Renal cortex interstitium (tissue), 15 donors: ENCODE measurements at places on chromosomes 3 and 15.

GRCh38 chr3:45236964-45237363 lies 10.9 kb upstream of the TMEM158 start:
- DNase-seq, result no peak

DNA sequence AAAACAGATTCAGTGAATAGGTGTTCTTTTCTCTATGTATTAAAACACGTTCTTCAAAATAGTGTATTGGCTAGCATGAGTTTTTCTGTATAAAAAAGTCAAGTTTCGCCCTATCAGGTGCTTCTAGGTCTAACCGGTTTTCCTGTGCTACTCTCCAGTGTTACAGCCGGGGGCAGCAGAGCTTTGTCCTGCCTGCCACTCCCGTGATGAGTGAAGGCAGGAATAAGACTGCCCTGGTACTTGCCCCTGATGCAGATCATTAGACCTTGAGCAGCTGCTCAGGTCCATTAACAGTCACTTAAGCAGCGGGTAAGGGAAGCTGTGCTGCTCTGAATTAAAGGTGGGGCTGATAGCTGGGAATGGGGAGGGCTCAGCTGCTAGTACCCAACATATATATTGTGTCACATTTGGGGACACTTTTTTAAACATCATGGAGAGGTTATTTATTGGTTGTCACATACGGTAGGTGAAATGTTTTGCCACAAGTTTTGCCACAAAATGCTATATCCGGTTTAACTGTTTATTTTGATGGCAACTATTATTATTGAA lies 1.3 kb upstream of the UNC13C start:
- DNase-seq, result peak; percentile 48

- no peak for DNase-seq
Observed at GRCh38 chr3:34073111-34073510, 274.7 kb downstream of the PDCD6IP start.

DNA sequence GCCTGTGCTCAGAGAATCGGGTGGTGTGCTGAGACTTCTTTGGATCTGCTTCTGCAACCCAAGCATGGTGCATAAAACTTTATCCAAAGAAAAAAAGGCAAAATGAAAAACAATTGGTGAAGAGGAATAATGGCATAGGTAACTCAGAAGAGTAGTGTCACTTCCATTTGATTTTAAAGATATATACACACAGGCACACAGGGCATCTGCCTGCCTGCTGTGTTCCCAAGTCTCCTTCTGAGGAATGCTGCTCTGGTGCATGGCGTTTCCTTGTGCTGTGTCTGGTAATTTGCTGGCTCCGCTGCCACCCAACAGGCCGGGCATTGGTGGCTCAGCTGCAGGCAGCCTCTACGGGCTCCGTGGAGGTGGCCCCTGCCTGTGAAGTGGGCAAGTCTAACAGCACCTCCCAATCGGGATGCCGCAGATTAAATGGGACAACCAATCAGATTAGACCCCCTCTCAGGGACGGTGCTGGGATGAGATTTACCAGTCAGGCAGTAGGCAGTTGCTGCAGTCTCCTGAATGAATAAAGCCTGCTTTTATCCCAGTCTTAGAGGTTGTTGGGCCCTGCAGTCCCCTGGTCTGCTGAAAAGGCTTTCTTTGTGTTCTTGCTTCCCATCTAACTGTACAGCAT lies 253.7 kb upstream of the RASGRP1 start:
- DNase-seq, result no peak

- DNase-seq, result no peak
Observed at GRCh38 chr3:161489395-161489794, 7.2 kb upstream of the OTOL1 start.

DNA sequence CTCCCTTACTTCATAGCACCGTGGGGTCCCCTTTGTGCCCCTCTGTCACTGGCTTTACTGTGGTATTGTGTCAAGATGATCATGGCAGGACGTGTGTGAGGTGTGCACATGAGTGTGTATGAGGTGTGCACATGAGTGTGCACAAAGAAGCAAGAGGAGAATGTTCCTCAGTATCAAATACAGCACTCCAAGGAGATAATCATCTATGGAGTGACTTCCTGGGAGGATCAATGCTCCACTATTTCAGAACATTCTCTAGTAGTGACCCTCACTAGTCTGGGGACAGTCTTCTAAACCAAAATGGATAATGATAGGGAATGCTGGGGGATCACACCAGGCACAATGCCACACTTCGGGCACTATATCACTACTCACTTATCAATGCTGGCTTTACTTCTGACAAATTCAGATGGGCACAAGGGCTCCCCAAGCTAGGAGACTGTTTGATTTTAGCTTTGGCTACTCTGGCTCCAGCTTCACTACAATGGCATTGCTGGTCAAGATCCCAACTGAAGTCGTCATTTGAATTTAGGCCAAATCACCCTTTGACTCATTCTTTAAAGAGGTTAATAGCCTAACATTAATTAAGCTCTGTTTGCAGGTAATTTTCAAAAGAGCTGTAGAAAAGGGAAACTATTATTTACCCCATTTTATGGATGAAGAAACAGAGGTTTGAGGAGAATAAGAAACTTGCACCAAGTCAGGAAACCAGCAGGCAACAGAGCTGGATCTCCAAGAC lies 124.1 kb downstream of the THRB start:
- no peak for DNase-seq

GRCh38 chr3:87627316-87627715 lies 350.9 kb upstream of the POU1F1 start:
- no peak for DNase-seq

DNA sequence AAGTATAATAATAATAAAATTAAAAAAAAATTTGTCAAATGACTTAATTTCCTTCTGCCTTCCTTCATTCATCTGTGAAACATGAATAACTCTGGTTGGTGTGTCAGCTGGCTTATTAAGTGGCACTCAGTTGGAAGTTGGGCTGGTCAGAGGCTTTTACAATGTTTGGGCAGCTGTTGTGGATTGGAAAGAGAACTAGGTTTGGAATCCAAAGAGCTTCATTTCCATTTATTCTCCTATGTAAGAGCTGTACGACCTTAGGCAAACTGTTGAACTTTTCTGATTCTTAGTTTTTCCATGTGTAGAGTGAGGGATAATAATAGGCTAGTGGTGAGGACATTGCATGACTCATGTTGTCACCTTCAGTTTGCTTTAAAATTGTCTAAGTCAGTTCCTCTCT lies 606.7 kb downstream of the PDCD6IP start:
- no peak for DNase-seq

- DNase-seq, result no peak
Observed at GRCh38 chr3:157695586-157695985, 192.4 kb upstream of the VEPH1 start.

DNA sequence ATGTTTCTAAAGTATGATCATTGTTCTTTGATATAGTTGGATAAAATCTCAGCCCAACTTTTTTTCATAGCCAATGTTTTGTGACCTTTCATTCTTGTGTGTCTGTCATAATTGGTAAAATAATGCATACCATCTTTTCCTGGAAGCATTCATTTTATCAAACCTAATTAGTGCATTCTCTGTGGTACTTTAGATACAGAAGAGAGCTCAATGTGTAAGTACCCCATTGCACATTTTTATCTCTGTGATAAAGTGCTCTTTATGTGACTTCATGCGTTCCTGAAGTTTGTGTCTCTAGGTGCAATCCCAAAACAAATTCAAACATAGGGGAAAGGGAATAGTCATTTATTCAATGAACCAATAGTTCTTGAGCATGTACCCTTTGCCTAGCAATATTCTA lies 628.5 kb downstream of the GBE1 start:
- DNase-seq, result no peak

DNA sequence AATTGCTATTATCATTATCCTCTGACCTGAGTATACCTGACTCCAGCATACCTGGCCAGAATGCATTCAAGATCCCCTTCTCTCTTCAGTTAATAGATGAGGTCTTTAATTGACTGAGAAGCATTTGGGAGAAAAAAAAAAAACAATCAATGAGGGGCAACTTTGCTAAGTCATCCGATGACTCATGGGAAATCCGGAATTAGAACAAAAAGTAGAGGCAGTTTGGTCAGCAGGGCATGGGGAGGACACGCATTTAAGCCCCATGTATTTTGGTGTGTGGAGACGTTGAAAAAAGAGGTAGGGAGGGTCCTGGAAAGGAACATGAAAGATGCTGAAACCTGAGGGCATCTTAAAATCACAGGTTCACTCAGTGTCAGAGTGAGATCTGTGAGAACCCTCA lies 256.2 kb downstream of the RORA start:
- DNase-seq, result no peak

DNA sequence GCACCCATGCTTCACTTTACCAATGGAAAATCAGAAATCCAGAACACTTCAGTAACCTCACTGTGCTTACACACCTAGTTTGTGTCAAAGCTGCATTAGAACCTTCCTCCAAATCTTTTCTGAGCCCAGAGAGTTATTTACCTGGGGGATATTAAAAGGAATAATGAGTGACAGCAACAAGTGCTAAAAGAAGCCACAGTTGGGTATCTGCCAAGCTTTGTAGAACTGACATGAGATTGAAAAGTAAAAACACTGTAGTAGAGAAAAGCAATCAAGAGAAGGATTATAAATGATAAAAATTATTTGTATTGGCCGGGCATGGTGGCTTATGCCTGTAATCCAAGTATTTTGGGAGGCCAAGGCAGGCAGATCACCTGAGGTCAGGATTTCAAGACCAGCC lies 8.8 kb upstream of the TBC1D23 start:
- no peak for DNase-seq

- no peak for DNase-seq
Observed at GRCh38 chr3:64865839-64866570, 178.2 kb upstream of the ADAMTS9 start.

GRCh38 chr3:194514626-194515025 lies 27.8 kb upstream of the ATP13A3 start:
- DNase-seq, result no peak

GRCh38 chr3:129593230-129593594 lies 13.3 kb downstream of the PLXND1 start:
- DNase-seq, result no peak

GRCh38 chr15:77019521-77020331 lies 24.8 kb downstream of the PSTPIP1 start:
- DNase-seq, result no peak

DNA sequence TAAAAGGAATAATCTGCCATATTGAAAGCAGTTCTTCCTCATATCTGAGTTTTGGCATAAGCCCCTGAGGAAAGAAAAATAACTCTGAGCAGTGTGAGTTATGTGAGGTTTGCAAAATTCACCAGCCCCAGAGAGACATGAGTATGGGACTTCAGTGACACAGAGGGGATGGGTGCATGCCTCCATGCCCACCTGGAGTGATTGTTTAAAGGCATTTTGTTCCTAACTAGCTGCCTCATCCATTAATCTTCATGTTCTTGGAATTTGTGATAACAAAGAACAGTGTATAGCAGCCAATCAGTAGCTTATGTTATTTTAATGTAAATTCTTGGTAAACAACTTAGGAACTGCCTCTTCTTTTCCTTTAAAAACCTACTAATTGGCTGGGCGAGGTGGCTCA lies 11.1 kb upstream of the ESYT3 start:
- no peak for DNase-seq

GRCh38 chr3:8724108-8724752 lies 9.4 kb upstream of the CAV3 start:
- no peak for DNase-seq

GRCh38 chr3:78741066-78741645 lies 1026.6 kb downstream of the ROBO1 start:
- DNase-seq, result no peak

- no peak for DNase-seq
Observed at GRCh38 chr3:13700362-13700761, 151.4 kb downstream of the FBLN2 start.

GRCh38 chr3:140850210-140850955 lies 91.3 kb upstream of the SLC25A36 start:
- no peak for DNase-seq
